Lower leg skin (tissue), 4 donors: ENCODE measurements at places on chromosomes 6 and 20.

GRCh38 chr6:53985366-53985765, 125.9 kb upstream of the MLIP start:
- no peak for DNase-seq

GRCh38 chr6:149864578-149865535, 698 bp upstream of the LRP11 start:
- no peak for DNase-seq

DNA sequence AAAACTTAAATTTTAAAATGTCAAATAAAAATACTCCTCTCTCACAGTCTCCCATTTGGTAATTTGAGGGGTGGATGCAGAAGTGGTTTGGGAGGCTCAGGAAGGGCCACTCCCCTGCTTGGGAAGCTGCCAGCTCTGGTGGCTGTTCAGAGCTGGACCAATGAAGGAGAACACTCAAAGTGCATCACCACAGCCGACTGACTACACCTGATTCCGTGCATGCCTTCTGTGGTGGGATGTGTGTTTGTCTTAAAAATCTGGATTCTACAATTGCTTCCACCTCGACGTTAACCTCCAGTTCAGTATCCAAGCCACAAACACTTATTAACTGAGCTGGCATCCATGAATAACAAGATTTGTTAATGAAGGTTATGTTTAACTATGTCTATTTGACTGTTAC, 137.3 kb downstream of the FOXC1 start:
- no peak for DNase-seq

DNA sequence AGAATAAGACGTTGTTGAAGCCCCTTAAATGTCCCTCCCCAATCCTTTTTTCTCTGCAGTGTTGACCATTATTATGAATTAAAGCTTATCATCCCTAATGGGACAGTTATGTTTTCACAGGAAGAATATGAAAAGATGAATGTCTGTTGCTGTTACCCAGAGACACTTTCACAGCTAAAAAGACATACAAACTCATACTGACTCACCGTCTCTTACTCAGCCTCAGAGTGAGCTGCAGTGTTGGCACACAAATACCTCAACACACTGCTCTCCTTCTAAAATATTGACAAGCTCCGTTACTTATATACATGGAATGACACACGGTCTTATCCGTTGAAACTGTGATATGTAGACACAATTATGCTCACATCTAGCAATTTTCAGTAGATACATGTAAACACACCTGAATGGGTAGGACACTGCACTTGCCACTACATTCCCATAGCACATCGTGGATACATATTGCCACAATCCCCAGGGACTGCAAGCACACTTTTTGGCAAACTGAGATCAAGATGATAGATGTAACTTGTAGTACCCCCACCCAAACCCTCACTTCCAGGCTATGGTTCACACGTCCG, 9.6 kb upstream of the SAPCD1 start:
- no peak for DNase-seq

- DNase-seq: no peak
Measured at GRCh38 chr6:155771822-155772221, 316.2 kb upstream of the NOX3 start.

- DNase-seq: peak; percentile 21
Measured at GRCh38 chr6:159646733-159647132, 46.3 kb downstream of the SOD2 start.
